Heart left ventricle (tissue), 16 donors: ENCODE measurements at places on chromosomes 5 and 9.

GRCh38 chr5:173296737-173297676, 31.2 kb downstream of the STC2 start:
- no peak for DNase-seq

- DNase-seq: no peak
Observed at GRCh38 chr9:69019808-69020207, 5.9 kb upstream of the PRKACG start.

GRCh38 chr9:29750062-29750461, 2176.8 kb upstream of the C9orf72 start:
- DNase-seq: no peak

DNA sequence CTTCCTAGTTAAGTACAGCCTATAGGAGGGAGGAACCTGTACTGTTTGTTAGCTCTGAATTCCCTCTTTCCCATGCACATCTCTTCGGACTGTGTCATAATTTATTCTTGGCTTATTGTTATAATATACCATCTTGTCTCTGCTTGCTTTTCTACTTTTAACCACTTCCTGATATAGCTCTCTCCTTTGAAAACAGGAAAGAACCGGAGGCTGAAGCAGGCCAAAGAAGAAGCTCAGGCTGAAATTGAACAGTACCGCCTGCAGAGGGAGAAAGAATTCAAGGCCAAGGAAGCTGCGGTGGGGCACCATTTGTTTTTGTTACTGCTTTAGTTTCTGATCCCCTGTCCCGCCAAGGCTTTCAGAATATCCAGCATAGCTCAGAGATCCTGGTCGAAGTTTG, 4.8 kb downstream of the ATP6V1G1 start:
- no peak for DNase-seq

GRCh38 chr5:161547738-161548486, 1.4 kb upstream of the GABRB2 start:
- no peak for DNase-seq

- DNase-seq: no peak
Observed at GRCh38 chr9:1938135-1938534, 77.0 kb upstream of the SMARCA2 start.

- no peak for DNase-seq
Observed at GRCh38 chr5:82439750-82440445, 161.7 kb upstream of the RPS23 start.

DNA sequence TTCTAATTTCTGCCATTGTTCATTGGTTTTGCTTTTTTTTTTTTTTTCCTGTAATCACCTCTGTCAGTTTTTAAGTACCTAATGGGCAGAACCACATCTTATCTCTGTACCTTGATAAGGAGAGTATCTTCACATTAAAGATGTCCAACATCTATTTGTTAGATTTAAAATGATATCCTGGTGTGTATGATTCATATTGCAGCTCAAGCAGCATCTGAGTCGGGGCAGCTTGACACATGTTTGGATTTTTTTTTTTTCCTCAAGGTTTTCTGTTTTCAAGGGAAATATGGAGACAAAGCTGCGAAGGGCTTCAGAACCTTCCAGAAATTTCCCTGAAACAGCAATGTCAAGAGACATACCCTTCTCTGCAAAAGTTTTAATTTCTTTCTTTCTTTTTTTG, 164.7 kb downstream of the DOCK2 start:
- no peak for DNase-seq

DNA sequence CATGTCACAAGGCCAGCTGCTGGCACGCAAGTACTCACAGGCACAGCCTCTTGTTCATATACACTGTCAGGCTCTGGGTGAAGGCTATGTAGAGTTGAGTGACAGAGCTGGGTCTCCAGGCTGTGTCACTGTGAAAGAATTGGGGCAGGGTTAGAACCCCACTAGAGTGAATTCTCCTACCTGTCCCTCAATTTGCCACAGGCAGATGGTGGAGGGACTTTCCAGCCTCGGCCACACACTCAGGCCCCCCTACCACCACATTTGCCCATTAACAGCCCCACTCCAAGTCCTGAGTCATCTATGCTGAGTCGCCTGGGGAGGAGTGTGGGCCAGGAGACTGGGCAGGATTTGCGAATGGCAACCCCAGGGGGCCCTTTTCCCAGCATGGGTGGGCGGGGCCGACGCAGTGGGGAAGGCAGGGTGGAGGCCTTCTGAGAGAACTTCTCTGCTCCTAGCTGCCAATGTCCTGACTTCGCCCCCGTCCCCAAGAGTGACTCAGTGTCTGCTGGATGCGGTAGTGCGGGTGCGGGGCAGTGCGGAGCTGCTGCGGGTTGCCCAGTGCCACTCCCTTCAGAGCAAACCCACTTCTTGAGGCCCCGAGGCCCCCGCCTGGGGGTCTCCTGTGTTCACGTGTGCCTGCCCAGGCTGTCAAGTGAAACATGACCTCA, 50.3 kb upstream of the PSD2 start:
- peak; percentile 57 for DNase-seq

DNA sequence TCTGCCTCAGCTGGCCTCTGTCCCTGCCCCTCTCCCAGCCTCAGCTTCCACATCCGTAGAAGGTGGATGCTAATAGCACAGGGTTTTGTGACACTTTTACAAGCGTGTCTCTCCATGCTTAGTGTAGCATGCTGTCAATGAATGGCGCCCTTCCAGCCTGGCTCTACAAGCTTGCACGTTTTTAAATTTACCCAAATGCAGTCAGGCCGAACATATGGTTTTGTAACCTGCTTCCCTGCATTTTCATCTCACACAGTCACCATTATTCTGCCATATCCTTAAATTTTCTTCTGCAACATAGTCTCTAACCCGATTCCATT, 28.8 kb downstream of the FAM163B start:
- DNase-seq: no peak

- no peak for DNase-seq
Observed at GRCh38 chr5:82346399-82347165, 68.4 kb upstream of the RPS23 start.
